Skin of body (tissue), 3 donors: ENCODE measurements at places on chromosomes 7 and 10. TPM values are rescaled to one million over a fixed set of nuclear protein-coding genes. Genes with fewer than 3 reads are reported as not detected.

The C7orf33 gene
- total RNA-seq: not detected

The LRRC18 gene
- 0.39 TPM for total RNA-seq

The ZMIZ2 gene
- 11.8 TPM for total RNA-seq

The RSPH10B gene
- 0.20 TPM for total RNA-seq

The FAM25G gene
- total RNA-seq: 1.8 TPM
